ENCODE measurements at places on chromosomes 1 and 21.
A peak's percentile ranks its signal among the peaks of the same experiment; 100 is the strongest.

DNA sequence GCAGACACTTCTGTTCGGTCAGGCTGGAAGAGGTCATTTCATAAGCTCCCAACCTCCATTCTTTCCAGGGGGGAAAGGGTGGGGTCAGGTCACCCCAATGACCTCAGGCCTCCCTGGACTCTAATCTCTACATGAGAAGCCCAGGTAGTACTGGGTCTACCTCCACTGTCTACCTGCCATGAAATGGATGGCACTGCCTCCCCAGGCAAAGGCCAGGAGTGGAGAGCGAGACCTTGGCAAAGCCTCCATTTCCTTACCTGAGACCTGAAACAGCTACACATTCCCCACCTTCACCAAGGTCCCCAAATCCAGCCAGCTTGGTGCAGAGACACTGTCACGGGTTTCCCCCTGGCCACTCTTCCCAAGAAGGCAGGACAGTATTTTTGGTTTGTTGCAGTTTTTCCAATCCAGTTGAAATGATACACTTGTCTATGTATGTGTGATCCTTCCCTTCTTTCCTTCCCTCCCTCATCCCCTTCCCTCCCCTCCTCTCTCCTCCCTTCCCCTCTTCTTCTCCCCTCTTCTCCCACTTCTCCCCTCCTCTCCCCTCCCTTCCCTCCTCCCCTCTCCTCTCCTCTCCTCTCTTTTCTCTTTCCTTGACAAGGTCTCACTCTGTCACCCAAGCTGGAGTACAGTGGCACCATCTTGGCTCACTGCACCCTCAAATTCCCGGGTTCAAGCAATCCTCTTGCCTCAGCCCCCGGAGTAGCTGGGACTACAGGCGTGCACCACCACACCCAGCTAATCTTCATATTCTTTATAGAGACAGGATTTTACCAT lies 16.1 kb downstream of the BTG2 start:
- no peak for DNase-seq
- no peak overlapping the region for H3K4me3 ChIP-seq
- no peaks in the 10 kb centered on the region for H3K27me3 ChIP-seq
- peak overlapping the region; percentile 87 for H3K27ac ChIP-seq

DNA sequence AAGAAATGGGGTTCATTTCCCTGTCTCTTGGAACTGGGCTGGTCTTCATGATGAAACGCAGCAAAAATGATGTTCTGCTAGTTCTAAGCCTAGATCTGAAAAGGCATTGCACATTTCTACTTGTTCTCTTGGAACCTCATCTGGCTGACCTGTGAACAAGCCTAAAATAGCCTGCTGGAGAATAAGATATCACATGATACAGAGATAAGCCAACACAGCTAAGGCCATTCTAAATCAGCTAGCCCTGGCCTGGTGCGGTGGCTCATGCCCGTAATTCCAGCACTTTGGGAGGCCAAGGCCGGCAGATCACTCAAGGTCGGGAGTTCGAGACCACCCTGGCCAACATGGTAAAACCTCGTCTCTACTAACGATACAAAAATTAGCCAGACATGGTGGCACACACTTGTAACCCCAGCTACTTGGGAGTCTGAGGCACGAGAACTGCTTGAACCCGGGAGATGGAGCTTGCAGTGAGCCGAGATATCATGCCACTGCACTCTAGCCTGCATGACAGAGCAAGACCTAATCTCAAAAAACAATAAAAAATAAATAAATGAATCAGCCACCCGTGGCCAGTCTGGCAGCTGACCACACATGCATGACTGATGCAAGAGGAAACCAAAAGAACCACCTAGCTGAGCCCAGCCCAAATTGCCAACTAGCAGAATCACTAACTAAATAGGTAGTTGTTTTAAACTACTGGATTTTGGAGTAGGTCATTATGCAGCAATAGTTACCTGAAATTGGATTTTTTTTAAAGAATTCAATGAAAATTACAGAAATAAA lies 18.0 kb downstream of the CD244 start:
- H3K27me3 ChIP-seq = no peaks in the 10 kb centered on the region
- H3K4me1 ChIP-seq = no peaks in the 10 kb centered on the region
- no peak for DNase-seq
- no peaks in the 10 kb centered on the region for H3K36me3 ChIP-seq
- no peak overlapping the region for H3K4me3 ChIP-seq
- no peak overlapping the region for H3K27ac ChIP-seq

DNA sequence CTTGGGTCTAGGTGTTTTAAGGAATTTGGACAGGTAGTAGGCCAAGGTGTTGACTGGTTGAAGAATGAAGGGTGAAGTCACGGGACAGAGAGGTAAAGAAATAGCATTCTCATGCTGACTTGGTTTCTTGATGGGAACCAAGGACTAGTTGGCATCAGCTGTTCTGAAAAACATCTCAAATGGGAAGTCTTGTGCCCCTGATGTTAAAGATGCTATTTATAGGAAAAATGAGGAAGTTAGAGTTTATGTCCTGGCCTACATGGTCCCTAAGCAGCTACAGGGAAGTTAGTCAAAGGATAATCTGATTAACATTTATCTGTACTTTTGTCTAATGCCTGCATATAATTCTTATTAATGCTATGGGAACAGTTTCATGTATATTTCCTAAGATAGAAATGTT lies 262.4 kb downstream of the HHIPL2 start:
- DNase-seq = no peak
- H3K4me3 ChIP-seq = no peak overlapping the region
- H3K36me3 ChIP-seq = no peaks in the 10 kb centered on the region
- no peak overlapping the region for H3K27ac ChIP-seq
- H3K27me3 ChIP-seq = no peaks in the 10 kb centered on the region

DNA sequence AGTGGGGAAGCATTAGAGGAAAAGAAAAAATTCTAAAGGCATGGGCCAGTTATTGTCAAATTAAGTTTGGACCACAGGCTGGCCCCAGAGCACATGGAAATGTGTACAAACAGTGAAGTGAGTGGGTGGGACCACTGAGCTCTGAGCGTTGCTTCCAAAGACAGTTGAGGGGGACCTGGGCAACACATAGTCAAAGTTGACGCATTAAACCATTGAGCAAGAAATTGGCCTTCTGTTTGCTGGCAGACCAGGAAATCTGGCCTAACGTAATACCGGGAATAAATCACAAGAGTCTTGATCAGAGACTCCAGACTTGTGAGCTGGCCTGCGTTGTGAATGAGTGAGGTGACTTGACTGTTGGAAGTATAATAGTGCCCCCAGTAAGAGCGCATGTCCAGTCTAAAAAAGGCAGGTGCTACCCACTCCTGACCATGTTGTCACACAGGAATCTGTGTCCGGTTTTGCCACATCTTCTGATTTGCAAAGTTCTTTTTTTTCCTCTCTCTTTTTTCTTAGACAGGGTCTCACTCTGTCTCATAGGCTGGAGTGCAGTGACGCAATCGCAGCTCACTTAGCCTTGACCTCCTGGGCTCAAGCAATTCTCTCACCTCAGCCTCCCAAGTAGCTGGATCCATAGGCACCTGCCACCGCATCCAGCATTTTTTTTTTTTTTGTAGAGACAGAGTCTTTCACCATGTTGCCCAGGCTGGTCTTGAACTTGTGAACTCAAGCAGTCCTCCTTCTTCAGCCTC lies 10.7 kb downstream of the EPHB2 start:
- H3K4me3 ChIP-seq = no peak overlapping the region
- H3K4me1 ChIP-seq = no peaks in the 10 kb centered on the region
- H3K27me3 ChIP-seq = no peaks in the 10 kb centered on the region
- DNase-seq = no peak
- H3K36me3 ChIP-seq = no peaks in the 10 kb centered on the region

DNA sequence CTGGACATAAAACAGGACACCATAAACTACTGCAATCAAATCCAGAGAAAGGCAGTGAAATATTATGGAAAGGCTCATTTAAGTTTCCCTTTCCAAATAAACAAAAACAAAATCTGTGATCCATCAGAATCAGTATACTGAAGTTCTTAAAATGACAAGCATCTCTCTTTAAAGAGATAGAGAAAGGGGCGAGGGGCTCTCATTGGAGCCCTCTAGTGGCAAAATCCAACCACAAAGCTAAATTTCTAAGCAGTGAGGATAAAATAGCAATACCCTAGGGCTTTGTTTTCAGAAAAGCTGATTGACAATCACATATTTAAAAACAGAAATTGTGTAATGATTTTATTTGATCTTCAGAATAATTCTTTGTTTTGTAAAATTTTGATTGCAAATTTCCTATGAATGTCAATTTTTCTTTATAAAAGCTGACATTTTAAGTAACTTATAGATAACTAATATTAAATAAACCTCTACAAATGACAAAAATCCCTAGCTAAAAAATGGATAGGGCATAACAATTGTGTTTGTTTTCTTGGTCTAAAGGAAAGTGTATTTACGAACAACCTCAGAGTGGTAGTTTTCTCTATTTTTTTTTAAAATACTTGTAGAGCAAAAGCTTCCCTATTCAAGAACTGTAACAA lies 138.2 kb downstream of the COL24A1 start:
- no peaks in the 10 kb centered on the region for H3K4me1 ChIP-seq
- no peak for DNase-seq
- H3K36me3 ChIP-seq = no peaks in the 10 kb centered on the region
- H3K27me3 ChIP-seq = no peaks in the 10 kb centered on the region
- no peak overlapping the region for H3K27ac ChIP-seq

- no peak for DNase-seq
- H3K27ac ChIP-seq = no peak overlapping the region
- no peaks in the 10 kb centered on the region for H3K27me3 ChIP-seq
- H3K36me3 ChIP-seq = no peaks in the 10 kb centered on the region
- no peaks in the 10 kb centered on the region for H3K4me1 ChIP-seq
- H3K4me3 ChIP-seq = no peak overlapping the region
Observed at GRCh38 chr21:39077876-39078275, 105.4 kb downstream of the PSMG1 start.

GRCh38 chr21:31732597-31733550 lies 956 bp upstream of the SCAF4 start:
- DNase-seq = no peak
- peak overlapping the region; percentile 80 for H3K27ac ChIP-seq
- no peaks in the 10 kb centered on the region for H3K36me3 ChIP-seq
- H3K4me1 ChIP-seq = no peaks in the 10 kb centered on the region
- peak overlapping the region; percentile 88 for H3K4me3 ChIP-seq

GRCh38 chr1:233460692-233461091 lies 133.2 kb downstream of the MAP3K21 start:
- H3K27ac ChIP-seq = no peak overlapping the region
- no peaks in the 10 kb centered on the region for H3K4me1 ChIP-seq
- H3K4me3 ChIP-seq = no peak overlapping the region
- H3K27me3 ChIP-seq = no peaks in the 10 kb centered on the region
- no peak for DNase-seq

GRCh38 chr1:112793631-112794565 lies 78.8 kb upstream of the PPM1J start:
- no peaks in the 10 kb centered on the region for H3K4me1 ChIP-seq
- H3K27me3 ChIP-seq = no peaks in the 10 kb centered on the region
- DNase-seq = no peak

DNA sequence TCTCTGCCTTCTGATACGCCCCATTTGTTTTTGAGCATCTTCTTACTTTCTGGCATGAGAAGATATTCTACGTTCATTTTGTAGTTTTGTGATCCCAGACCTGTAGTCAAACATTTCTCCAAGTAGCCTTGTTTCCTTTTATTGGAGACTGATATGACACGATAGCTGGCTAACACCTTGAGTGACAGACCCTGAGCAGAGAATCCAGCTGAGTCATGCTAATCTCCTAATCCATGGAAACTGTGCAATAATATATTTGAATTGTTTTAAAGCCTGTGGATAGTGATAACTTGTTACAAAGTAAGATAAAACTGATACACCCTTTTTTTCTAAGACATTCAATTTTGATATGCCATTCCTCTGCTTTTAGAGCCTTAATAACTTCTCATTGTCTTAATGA lies 1.2 kb upstream of the IFI44L start:
- no peak for DNase-seq
- H3K4me3 ChIP-seq = no peak overlapping the region
- peak overlapping the region; percentile 90 for H3K27ac ChIP-seq
- H3K4me1 ChIP-seq = no peaks in the 10 kb centered on the region
- no peaks in the 10 kb centered on the region for H3K27me3 ChIP-seq
- no peaks in the 10 kb centered on the region for H3K36me3 ChIP-seq

DNA sequence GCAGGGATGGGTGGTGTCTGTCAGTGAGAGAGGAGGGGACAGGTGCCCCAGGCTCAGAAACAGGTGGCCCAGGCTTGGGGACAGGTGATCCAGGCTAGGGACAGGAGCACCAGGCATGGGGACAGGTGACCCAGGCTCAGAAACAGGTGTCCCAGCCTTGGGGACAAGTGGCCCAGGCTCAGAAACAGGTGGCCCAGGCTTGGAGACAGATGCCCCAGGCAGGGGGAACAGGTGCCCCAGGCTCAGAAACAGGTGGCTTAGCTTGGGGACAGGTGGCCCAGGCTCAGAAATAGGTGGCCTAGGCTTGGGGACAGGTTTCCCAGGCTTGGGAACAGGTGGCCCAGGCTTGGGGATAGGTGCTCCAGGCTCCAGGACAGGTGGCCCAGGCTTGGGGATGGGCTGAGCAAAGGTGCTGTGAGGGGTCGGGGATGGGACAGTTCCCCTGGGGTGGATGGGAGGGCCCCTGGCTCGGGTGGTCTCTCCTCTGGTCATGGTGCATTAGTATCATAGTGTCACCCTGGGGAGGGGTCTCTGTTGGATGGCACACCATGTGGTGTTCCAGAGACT lies 87.7 kb upstream of the C1orf174 start:
- no peaks in the 10 kb centered on the region for H3K4me1 ChIP-seq
- H3K36me3 ChIP-seq = no peaks in the 10 kb centered on the region
- H3K27me3 ChIP-seq = no peaks in the 10 kb centered on the region
- H3K4me3 ChIP-seq = no peak overlapping the region
- no peak for DNase-seq
- no peak overlapping the region for H3K27ac ChIP-seq

- no peak for DNase-seq
- H3K4me3 ChIP-seq = no peak overlapping the region
- H3K27me3 ChIP-seq = no peaks in the 10 kb centered on the region
- H3K36me3 ChIP-seq = no peaks in the 10 kb centered on the region
- no peak overlapping the region for H3K27ac ChIP-seq
- no peaks in the 10 kb centered on the region for H3K4me1 ChIP-seq
Observed at GRCh38 chr1:190124068-190124467, 353.6 kb downstream of the BRINP3 start.

- H3K27ac ChIP-seq = no peak overlapping the region
- no peaks in the 10 kb centered on the region for H3K36me3 ChIP-seq
- H3K4me1 ChIP-seq = no peaks in the 10 kb centered on the region
- DNase-seq = no peak
- no peak overlapping the region for H3K4me3 ChIP-seq
Observed at GRCh38 chr1:205665201-205666045, 14.9 kb downstream of the SLC45A3 start.

GRCh38 chr1:109954041-109954512 lies 30.5 kb upstream of the AHCYL1 start:
- no peaks in the 10 kb centered on the region for H3K4me1 ChIP-seq
- H3K27ac ChIP-seq = no peak overlapping the region
- no peaks in the 10 kb centered on the region for H3K36me3 ChIP-seq
- no peaks in the 10 kb centered on the region for H3K27me3 ChIP-seq
- DNase-seq = no peak

GRCh38 chr1:50218344-50219120 lies 109.8 kb downstream of the ELAVL4 start:
- no peak for DNase-seq
- no peaks in the 10 kb centered on the region for H3K36me3 ChIP-seq
- no peaks in the 10 kb centered on the region for H3K4me1 ChIP-seq
- H3K27ac ChIP-seq = no peak overlapping the region
- H3K27me3 ChIP-seq = no peaks in the 10 kb centered on the region
- H3K4me3 ChIP-seq = no peak overlapping the region
